ENCODE measurements at places on chromosomes 4 and X.

GRCh38 chr4:93157986-93158385, 670.6 kb upstream of the ATOH1 start:
- no peak for DNase-seq

- DNase-seq = no peak
These were observed 353.5 kb downstream of the SH2D1A start for GRCh38 chrX:124699876-124700275.

GRCh38 chrX:78377186-78377585, 49.8 kb upstream of the CYSLTR1 start:
- DNase-seq = no peak

GRCh38 chr4:138005486-138005885, 236.7 kb downstream of the SLC7A11 start:
- no peak for DNase-seq

DNA sequence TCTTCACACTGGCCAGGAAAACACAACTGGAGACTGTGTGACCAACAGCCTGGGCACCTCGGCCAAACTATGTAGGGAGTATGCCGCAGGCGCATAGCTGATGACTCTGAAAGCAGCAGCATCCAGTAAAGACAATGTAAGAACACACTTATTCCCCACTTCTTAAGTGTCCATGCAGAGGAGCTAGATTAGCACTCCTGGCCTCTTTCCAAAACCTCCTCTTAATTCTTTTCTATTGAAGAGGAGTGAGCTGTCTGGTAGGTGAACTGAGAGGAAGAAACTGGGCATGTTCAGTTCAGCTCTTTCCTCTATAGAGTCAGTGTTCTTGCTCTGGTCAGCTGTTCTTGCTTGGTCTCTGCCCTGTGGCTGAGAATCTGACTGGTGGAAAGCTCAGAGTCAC, 21.1 kb downstream of the NMU start:
- DNase-seq = no peak

- DNase-seq = no peak
These were observed 50.0 kb downstream of the C4orf46 start for GRCh38 chr4:158621729-158622128.

- DNase-seq = no peak
These were observed 38.2 kb downstream of the NHS start for GRCh38 chrX:17413228-17413627.

- DNase-seq = no peak
These were observed 43.2 kb downstream of the PALLD start for GRCh38 chr4:168540086-168540485.

- no peak for DNase-seq
These were observed 237.6 kb downstream of the FSTL5 start for GRCh38 chr4:161926033-161926828.

GRCh38 chrX:19563327-19563726, 48.0 kb upstream of the MAP3K15 start:
- no peak for DNase-seq

GRCh38 chr4:24973747-24974601, 56.8 kb downstream of the LGI2 start:
- DNase-seq = no peak

GRCh38 chr4:89026542-89026941, 30.4 kb downstream of the FAM13A start:
- no peak for DNase-seq

- DNase-seq = no peak
These were observed 65.8 kb downstream of the TEC start for GRCh38 chr4:48203819-48204218.

GRCh38 chr4:51836549-51836948, 6.4 kb upstream of the DCUN1D4 start:
- DNase-seq = no peak

DNA sequence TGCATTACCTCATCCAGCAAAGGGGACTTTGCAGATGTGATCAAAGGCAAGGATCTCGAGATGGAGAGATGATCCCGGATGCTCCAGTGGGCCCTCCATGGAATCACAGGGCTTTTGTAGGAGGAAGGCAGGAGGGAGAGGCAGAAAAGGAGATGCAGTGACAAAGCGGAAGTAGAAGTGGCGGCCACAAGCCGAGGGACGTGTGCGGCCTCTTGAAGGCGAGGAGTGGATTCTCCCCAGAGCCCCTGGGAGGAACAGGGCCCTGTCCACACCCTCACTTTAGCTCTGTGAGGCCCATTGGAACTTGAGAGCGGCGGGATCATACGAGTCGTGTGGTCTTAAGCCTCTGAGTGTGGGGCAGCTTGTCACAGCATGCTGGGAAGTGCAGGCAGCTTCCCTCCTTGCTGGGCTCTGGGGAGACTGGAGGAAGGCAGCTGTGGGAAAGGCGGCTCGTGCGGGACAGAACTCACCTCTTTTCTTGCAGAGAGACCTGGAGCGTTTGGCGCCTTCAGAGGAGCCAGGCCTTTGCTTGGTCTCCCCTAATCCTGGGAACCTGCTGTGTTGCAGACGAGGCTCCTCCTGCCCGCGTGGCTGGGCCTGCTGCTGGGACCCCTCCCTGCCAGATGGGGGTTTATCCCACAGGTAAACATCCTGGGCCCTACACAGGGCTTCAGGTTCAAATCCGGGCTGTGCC, 10.2 kb downstream of the SH3TC1 start:
- no peak for DNase-seq

DNA sequence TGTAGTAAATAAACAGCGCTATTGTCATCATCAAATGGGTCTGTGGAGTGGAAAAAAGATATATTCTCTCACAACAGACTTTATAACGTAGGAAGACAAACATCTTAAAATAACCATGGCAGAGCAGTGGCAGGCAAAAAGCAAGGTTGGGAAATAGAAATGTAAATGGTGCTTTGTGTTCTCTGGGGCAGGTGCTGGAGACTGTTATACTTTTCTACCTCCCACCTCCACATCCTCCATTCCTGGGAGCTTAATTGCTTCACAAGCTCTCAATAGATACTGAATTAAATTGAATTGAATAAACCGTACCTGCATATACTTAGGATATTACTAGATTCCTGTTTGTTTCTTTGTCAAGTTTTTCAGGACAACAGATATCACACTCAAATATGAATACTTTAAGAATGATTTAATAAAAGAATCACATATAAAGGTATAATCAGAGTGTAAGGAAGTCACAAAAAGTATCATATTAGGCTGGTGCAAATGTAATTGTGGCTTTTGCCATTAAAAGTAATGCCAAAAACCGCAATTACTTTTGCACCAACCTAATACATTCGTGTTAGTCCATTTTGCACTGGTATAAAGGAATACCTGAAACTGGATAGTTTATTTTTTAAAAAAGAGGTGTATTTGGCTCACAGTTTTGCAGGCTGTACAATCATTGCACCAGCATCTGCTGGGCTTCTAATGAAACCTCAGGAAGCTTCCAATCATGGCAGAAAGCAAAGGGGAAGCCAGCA, 367.3 kb downstream of the GRIA2 start:
- no peak for DNase-seq

- DNase-seq = no peak
These were observed 129.5 kb upstream of the GPC4 start for GRCh38 chrX:133544778-133545177.

DNA sequence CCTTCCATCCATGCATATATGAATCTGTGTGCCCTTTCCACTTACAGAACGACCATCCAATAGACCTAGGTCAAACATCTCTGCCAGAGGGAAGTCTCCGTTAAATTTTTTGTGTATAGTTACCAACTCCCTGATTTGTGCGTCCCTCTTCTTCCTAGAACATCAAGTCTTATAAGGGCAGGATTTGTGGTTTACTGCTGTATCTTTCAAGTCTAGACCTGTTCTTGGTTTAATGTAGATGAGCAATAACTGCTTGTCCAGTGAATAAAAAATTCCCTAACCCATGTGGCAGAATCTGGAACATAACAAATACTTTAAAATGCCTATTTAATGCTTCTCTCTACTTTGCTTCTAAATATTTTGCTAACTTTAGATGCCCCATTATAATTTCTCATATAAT, 988.8 kb downstream of the RAPGEF2 start:
- DNase-seq = no peak

- DNase-seq = no peak
These were observed 88.3 kb upstream of the CITED1 start for GRCh38 chrX:72393836-72394517.

- DNase-seq = no peak
These were observed 68.0 kb downstream of the OPHN1 start for GRCh38 chrX:68365341-68365740.

DNA sequence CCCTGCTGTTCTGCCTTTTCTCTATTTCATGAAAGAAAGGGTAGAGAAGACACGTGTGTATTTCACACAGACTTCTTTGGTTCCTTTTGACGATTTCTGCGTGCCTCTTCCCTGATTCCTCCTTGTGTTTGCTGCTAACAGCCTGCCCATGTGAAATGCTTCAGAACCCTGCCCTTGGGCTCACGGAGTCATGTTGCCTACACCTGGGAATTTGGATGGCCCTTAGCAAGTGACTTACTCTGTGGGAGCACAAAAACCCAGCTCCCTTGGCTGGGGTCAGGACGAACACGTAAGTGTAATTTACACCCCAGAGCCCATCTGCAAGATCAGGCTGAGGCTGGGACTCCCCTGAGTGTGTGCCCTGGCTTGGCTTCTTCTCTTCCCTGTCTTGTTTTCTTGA, 220.3 kb upstream of the BCOR start:
- no peak for DNase-seq

DNA sequence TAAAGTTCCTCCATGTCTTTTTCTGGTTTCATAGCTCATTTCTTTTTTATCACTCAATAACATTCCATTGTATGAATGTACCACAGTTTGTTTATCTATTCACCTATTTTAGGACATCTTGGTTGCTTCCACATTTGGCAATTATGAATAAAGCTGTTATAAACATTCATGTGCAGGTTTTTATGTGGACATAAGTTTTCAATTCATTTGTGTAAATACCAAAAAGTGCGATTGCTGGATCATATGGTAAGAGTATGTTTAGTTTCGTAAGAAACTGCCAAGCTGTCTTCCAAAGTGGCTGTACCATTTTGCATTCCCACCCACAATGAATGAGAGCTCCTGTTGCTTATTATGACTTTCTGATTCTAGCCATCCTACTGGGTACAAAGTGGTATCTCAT, 36.3 kb upstream of the ZFX start:
- DNase-seq = no peak

- no peak for DNase-seq
These were observed 235.3 kb downstream of the PTTG2 start for GRCh38 chr4:38195486-38195885.

DNA sequence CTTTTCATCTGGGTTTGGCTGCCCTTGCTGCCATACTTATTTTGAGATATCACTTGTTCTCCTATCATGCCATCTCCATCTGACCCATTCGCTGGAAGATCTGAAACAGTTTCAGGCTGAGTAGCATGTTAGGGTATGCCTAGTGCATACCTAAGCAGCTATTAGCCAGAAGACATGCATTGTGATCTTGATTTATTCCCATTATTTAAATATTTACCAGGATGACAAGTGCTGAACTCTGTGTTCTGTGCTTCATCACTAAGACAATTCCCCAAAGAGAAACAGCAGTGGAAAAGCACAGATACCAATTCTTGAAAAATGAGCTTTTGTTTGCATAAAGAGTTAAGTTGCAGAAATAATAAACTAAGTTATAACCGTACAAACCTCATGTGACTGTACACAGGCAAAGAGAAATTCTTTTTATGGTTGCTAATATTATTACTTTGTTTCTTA, 271.0 kb upstream of the ARSJ start:
- DNase-seq = no peak

DNA sequence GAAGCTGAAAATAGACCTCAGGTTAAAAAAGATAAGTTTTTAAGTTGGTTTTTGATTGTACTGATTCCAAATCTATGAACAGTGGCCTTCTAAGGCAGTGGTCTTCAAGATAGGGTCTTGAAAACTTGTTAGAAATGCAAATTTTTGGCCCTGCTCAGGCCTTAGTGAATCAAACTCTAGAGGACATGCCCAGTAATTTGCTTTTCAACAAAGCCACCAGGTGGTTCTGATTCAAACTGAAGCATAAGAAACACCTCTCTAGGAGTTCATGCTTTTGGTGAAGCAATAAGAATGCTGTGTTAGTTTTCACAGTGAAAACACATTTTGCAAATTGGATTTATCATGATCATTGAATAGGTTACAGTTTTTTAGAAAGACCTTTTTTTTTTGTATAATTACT, 1849.4 kb upstream of the AGA start:
- no peak for DNase-seq

- DNase-seq = no peak
These were observed 169.6 kb upstream of the GATB start for GRCh38 chr4:151930372-151930771.

DNA sequence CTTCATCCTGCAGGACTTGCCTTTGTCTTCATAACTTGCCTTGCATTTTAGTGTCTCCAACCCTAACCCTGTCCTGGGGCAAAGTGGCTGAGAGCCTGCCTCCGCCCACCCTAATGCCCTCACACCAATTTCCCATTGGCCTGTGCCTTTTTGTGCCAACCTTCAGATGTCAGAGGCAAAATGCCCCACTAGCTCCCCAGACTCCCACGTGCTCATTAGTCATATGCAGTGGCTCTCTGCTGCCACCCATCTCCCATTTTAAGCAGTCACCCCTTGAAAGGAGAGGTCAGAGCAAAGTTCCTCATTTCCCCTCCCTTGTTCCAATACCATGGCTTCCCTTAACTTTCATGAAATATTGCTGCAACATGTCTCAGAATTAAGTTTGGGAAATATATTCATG, 74.8 kb upstream of the PASD1 start:
- no peak for DNase-seq

DNA sequence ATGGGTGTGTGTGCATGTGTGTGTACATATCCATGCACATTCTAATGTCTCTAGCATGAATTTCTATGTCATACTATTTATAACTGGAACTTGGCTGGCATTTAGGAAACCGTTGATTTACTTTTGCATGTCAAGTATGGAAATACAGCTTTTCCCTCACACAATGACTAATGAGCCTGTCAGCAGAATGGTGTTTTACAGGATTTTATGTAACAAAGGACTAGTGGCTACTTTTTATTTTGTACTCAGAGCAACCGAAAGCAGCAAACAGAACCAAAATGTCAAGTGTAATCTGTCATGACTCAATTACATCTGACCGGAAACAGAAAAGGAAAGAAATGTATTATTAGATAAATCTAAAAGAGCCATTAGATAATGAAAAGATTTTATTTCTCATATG, 1911.5 kb upstream of the AGA start:
- no peak for DNase-seq

DNA sequence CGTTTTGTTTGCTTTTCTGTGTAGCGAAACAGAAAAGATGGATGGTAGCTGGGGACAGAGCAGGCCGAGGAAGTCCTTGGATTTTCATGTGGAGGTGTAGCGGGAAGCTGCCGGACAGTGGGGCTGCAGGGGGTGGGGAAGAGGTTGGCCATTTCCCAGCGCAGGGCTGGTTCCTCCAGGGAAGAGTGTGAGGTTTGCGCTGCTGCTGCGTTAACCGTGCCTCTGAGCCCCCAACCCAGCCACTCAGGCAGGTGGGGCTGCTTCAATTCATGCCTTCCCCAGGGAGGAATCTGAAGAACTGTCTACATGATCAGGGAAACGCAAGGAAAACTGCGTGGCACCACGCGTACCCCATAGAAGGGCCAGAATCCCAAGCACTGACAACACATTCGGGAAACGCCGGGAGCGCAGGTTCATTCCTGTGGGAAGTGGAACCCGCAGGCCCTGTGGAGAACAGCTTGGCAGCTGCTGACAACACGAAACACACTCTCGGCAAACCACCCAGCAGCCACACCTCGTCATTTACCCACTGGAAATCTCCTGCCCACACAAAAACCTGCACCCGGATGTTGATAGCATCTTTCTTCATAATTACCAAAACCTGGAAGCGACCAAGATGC, 57.7 kb downstream of the PCGF3 start:
- DNase-seq = no peak
